Activated naive CD4-positive, alpha-beta T cell treated with anti-CD3 and anti-CD28 coated beads, Interleukin-2, amount 10 ng/mL, durations not matched to agents 7 days and 5 days (primary cell): ENCODE measurements at places on chromosomes 5 and 9.

DNA sequence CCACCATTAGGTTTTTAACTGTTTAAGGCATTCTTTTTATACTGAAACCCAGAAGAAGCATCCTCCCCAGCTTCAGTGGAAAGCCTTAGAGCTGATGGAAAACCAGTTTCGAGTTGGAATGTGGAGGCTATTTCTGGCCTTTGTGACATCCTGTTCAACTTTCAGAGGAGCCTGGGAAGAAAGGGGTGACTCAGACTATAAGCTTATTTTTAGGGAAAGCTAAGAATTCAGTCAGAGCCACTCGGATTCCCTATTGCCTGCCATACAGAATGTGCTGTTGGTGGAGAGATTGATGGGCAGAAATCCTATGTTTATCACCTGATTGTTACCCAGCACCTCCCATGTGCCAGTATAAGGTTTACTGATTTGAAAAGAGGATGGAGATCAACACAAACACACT is 19.8 kb downstream of the PALM2AKAP2 start:
- no peak for DNase-seq

GRCh38 chr9:136660971-136661550 is 1.7 kb upstream of the EGFL7 start:
- DNase-seq: no peak

- no peak for DNase-seq
These were observed 25.6 kb upstream of the HMGCS1 start for GRCh38 chr5:43338862-43339261.

GRCh38 chr9:123771690-123772089 is 158.2 kb downstream of the DENND1A start:
- no peak for DNase-seq

GRCh38 chr9:16133032-16133431 is 580.2 kb downstream of the CCDC171 start:
- DNase-seq: no peak

DNA sequence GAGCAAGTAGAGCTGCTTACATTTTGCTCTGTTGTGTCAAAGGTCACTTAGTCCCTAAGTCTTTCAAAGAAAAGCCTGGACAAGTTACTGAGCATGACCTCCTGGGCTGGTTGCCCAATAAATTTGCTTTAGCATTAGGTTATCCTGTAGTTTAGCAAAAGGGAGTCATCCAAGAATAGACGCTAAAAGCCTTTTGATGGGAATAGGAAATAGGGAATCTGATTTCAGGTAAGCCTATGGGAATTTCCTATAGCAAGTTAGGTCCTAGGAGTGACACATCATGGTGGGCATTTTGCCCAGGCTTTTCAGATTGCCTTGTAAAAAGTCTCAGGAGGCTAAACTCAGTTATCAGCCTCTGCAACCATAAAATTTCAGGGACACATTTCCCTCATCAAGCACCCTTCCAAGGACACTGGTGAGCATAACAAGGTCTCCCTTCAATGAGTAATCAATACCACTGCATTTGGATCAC is 67.6 kb upstream of the RANBP3L start:
- DNase-seq: no peak

DNA sequence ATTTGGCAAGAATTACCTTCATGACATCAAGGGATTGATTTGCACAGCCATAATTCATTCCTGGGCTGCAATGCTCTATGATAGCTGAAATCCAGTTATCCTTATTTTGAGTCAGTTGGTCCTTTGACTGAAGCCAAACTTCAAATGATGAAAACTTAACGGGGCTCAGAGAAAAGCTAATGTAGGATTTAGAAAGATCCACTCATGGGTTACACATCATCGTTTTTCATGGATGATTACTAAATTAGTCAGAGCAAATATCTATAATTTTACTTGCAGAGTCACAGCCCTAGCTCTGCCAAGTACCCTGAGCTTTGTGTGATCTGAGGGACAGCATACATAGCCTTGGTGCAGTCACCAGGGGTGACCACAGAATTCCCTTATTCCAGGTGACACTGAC is 27.3 kb upstream of the MUSK start:
- DNase-seq: no peak

- DNase-seq: no peak
These were observed 2.2 kb downstream of the HNRNPA0 start for GRCh38 chr5:137751869-137752491.

- no peak for DNase-seq
These were observed 118.7 kb downstream of the NDUFS4 start for GRCh38 chr5:53678981-53679660.

- DNase-seq: no peak
These were observed 22.4 kb downstream of the BOD1 start for GRCh38 chr5:173594061-173594460.

- DNase-seq: no peak
These were observed 48.0 kb upstream of the POU5F2 start for GRCh38 chr5:93789173-93790067.

DNA sequence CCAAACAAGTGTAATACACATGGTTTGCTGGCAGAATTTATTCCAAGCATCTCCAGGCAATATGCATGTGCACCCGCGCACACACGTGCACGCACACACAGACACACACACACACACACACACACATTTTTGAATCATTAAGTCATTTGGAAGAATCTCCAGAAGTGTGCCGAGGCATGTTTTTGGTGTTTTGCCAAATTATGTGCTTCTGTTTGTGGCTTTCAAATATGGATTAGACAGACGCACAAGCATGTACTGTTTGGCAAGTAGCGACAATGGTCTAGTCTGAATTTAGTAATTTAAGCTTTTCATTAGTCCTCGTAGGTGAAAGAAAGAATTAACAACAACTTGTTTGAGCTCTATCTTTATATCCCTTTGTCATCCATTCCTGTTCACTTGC is 36.7 kb downstream of the NFIB start:
- no peak for DNase-seq

DNA sequence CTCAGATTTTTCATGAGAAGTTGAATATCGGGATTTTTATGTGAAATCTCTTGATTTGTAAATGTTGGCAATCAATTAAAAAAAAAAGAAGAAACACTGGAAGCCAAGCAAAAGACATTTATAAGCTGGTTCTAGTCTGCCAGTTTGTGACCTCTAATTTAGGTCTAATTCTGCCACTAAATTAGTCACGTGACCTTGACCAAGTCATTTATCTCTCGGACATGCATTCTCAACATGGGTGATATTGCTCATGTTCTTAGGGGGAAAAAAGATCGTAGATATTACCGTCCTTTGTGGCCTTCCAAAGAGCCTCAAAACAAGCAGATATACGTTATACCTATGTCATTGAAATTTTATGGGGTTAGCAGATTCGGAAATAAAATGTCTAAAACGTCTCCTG is 52.9 kb upstream of the PTPDC1 start:
- DNase-seq: no peak

- no peak for DNase-seq
These were observed 59.1 kb upstream of the HRH2 start for GRCh38 chr5:175598774-175599173.

DNA sequence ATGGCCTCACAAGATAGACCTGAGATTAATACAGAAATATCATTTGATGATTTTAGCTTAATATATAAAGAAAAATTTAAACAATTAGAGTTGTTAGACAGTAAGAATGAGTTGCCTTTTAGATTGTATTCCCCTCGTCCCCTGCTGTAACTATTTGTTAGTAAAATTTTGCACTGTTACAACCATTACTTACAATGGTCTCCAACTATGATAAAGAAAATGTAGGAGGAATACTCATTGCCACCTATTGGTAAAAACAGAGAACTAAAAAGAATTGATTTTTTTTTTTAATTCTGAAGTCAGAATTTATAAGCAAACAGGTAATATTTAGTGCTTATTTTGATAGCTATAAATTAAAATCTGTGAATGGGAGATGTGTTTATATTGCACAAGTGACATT is 937.6 kb downstream of the TLE4 start:
- DNase-seq: no peak

GRCh38 chr9:129769669-129770068 is 16.8 kb upstream of the PTGES start:
- DNase-seq: no peak

- DNase-seq: no peak
These were observed 85.8 kb downstream of the DAP start for GRCh38 chr5:10675177-10675700.

DNA sequence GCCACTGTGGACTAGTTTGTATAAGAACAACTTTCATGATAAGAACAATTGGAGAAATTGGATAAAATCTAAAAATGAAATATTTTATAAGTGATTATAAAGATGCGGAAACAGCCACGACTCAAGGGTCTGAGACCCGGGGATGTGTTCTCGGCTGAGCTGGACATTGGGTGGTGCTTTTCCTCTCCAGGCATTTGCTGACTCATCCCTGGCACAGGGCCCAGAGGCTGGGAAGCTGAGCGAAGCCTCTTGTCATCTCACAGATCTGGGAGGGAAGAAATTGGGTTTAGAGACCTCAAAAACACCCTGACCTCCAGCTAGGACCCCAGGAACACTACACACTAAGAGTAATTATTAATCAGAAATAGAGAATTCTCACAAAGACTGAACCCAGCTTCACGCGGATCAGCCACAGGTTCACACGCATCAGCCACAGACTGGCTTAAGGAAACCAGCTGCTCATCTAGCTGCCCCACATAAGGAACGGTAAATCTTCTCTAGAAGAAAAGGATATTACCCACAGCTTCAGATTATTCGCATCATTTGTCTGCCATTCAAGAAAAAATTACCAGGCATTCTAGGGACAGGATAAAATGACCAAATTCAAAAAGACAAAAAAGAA is 2.8 kb upstream of the OR2V1 start:
- no peak for DNase-seq

DNA sequence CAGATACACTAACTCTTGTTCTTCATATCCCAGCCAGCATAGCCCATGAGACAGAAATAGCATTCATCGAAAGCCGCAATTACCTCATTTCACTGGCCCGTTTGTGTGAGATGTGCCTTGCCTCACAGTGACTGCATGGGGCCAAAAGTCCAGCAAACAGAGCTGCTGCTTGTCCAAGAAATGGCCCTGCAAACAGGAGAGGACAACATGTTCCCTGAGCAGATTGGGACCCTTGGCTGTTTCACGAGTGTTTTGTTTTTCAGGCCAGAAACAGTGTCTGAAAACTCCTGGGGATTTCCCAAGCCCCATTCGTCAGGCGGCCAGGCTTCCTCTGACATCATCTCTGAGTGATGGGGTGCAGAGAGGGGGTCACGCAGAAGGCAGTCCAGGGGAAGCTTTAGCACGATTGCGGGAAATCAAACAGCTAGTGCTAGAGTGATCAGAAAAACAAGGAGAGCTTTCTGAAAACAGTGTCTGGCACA is 503.6 kb upstream of the PAPPA start:
- DNase-seq: no peak

DNA sequence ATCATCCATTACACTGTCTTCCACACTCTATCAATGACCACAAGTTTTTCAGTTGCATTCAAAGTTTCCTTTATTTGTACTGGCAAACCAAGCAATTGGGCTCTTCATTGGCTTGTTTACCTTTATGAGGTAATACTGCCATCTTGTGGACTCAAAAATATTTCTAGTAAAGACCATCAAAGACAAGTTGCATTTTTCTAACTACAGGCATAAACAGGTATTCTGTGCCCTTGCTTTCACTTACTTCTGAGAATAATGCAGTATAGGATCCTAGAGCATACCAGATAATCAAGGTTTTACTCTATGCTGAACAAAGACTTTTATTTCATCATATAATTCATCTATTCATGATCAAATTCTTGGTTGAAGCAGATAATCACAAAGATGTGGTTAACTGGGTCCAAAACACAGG is 173.7 kb upstream of the POU5F2 start:
- no peak for DNase-seq

DNA sequence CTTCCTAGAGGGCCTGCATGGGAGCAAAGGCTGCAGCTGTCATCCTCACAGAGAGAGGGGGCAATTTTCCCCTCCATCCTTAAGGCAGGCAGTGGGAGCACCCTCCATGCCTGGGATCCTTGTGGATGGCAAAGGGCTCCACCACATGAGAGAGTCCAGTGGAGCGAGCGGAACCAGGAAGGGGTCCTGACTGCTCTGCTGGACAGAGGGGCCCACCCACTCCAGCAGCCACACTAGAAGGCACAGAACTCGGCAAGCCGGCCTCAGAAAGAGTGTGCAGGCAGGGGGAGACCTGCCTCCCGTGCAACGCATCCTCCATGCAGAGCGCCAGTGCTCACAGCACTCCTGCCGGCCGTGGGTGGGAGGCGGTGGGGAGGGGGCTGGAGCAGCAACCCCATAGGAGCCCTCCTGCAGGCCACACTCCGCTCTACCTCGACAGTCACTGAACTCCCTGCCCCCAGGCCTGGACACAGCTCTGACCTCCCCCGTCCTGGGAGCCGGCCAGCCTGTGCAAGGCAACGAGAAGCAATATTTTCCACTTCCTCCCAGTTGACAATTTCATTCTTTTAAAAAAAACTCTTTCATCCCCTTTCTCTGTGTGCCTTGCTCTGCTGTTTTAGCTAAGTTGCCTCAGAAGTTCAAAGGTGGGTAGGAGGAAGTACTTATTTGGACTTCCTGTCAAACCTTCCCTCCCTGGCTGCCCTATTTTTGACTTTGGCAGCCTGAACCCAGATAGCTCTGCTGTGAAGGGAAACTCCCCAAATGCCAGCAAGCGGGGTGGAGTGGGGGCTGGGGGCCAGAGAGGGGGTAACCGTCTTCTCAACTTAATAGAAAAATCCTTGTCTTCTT is 5.3 kb upstream of the LCP2 start:
- peak; percentile 83 for DNase-seq

DNA sequence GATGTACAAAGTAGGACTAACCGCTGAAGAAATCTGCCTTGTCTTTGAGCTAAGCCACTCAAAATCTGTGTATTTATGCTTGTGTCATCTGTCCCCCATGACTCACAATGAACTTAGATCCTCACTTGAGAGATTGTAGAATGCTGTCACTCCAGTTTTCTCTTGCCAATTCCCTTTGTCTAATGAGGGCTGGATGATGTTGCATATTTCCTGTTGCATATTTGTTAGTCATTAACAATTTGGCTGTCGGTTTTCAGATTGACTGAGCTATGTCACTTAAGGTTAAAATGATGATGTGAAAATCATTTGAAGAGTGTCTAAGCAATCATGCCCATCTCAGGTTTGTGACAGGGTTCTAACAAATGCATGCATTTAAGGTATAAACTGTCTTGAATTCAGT is 481.7 kb downstream of the CDH10 start:
- DNase-seq: no peak

DNA sequence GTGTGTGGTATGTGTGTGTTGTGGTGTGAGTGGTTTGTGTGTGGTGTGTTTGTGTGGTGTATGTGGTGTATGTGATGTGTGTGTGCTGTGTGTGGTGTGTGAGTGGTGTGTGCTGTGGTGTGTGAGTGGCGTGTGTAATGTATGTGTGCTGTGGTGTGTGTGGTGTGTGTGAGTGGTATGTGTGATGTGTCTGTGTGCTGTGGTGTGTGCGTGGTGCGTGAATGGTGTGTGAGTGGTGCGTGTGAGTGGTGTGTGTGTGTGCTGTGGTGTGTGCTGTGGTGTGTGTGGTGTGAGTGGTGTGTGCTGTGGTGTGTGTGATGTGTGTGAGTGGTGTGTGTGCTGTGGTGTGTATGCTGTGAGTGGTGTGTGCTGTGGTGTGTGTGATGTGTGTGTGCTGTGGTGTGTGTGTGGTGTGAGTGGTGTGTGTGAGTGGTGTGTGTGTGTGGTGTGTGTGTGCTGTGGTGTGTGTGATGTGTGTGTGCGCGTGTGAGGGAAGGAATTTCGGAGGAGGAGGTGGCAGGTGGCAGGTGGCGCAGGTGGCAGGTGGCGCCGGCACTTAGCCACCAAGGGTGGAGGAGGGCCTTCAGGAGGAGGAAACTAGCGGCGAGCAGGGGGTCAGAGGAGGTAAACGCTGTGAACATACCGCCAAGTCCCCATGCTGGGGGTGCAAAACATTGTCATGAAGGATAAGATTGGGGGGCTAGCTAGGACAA is 191.8 kb downstream of the MELK start:
- no peak for DNase-seq
